ENCODE measurements at places on chromosomes 11 and 22.
A peak's percentile ranks its signal among the peaks of the same experiment; 100 is the strongest.

DNA sequence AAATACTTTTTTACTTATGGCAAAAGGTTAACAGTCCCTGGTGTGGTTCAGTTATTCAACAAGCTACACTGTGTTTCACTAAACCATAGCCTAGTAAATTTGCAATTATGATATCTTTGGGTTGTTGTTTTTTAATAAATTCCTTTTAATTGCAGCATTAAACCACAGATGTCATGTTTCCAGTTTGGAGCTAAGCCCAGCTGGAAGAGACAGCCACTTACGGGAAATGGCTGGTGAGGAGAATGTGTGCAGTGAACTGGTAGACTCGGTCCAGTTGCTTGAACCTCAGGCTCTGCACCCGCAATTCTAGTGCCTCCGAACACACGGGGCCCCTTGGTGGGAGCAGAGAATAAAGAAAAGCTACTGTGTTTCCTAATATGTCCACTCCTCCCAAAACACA is 70.8 kb downstream of the WNT11 start:
- no peak for DNase-seq

DNA sequence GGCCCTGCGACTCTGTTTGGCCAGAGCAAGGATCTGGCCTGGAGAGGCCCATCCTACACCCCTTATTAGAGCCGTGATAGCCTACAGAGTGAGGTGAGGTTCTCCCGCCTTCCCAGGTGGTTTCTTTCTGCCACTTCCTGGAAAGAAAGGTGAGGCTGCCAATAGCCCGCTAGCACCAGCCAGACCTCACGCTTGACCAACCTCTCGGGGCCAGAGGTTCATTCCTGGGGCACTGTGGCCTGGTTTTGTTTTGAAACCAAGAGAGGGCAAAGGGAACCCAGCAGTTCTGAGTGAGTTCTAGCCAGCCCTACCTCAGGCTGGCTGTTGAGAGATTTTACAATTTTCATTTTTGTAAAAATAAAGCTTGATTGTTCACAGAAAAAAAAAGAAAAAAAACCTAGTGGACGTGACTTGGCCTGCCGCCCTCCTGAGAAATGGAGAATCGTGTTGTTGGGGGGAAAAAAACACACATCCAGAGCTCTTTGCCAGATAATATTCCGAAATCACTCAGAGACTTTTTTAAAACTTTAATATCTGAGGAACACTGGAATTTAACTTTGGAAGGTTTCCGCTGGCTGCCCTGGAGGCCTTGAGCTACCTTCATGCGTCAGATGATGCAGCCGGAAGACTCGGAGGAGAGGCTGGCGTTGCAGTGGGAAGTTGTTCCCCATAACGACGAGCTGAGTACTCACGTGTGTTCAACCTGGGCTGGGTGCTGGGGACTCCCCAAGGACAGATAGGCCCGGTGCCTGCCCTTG is 84.5 kb downstream of the BCR start:
- DNase-seq = no peak

DNA sequence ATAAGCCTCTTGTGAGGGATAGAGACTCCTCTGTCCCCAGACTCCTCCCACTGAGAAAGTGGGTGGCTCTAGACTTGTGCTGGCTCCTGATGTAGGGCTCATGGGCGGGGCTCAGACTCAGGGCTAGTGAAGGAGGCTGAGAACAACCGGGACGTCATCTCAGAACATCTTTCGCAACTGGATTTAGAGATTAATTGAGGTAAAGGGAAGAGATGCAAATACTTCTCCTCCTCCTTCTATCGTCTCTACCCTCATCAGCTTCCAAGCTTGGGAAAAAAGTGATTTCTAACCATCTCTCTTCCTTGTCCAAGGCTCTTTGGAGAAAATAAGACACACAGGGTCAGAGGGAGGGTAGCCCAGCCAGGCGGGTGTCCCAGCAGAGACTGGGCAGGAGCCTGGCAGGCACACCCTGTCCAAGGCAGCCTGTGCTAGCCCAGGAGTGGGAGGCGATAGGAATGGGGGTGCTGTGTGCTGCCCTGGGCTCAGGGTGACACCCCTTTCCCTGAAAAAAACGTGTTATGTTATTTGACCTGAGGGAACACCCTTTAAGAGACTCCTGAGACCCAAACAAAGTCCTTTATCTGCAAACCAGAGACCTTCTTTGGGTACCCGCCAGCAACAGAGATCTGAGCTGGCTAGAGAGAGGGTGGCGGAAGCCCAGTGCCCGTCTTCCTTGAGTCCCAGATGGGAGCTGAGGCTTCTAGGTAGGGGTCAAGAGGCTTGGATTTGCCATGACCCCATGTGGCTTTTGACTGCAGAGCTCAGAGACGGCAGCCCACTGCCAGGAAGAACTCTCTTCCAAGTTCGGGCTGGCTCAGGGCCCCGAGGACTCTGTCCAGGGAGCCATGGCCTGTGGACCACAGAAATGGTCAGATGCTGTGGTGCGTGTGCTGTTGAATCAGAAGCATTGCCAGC is 160.9 kb downstream of the ADAMTS15 start:
- no peak for DNase-seq

DNA sequence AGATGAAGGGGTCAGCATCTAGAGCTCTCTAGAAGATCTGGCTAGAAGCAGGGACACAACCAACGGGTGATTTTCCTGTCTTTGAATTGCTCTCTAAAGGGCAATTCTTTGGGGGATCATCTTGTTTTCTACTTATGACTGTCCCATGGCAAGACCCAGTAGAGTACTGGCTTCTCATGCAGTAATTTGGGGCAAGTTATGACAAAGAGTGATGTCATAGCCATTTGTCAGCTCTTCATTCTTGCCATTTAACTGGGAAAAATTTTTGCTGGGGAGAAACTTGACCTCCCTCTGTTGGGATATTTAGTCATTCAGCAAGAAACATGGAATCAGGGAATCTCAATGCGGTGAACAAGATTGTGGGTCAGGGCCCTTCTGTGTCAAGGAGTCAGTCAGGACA is 80.4 kb downstream of the SLC1A2 start:
- DNase-seq = no peak

GRCh38 chr22:44391015-44391414 is 78.3 kb upstream of the SHISAL1 start:
- no peak for DNase-seq

- DNase-seq = no peak
Observed at GRCh38 chr22:19703869-19704268, 10.4 kb upstream of the SEPTIN5 start.

DNA sequence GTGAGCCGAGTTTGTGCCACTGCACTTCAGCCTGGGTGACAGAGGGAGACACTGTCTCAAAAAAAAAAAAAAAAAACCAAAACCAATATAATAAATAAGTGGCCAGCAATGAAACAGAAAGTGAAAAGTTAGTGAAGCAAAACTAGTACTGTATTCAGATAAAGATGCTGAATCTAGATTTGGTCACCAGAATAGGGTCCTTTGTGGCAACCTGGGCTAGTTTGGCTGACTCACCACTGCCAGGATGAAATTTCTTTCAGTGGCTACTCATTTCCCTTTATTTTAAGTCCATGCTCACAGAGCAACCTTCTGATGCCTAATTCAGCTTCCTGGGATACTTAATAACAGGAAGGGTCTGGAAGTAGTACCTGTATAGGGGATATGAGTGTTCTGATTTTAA is 26.0 kb downstream of the LIMK2 start:
- DNase-seq = peak; percentile 10

- peak; percentile 70 for DNase-seq
Observed at GRCh38 chr22:37492428-37493344, 6.5 kb upstream of the MFNG start.

DNA sequence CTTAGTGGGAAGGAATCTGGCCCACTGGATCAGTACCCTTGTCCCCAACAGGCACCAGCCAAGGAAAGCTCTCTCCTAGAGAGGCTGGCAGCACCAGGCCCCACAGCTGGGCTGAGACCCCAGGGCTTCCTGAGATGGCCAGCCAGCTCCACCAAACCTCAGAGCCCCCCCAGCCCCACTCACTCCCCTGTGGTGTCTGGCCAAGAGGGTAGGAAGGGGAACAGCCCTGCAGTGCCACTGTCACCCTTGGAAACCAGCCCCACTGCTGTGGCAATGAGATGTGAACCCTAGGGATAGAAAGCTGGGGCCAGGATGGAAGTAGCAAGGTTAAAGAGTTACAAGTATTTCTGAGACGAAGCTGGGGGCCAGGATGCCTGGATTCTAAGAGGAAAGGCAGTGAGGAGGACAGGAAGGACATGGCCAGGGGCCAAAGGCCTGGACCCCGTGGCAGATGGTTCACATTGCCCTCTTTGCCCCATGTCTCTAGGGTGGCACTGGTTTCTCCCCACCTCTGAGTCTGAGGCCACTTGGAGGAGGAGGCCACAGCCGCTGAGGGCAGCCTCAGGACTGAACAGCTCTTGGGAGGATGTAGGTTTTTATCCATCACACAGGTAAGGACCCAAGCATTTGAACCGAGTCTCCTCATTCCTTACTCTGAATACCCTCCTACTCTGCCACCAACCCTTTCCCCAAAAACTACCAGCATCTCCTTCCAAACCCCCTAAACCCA is 28.8 kb downstream of the NRXN2 start:
- no peak for DNase-seq

DNA sequence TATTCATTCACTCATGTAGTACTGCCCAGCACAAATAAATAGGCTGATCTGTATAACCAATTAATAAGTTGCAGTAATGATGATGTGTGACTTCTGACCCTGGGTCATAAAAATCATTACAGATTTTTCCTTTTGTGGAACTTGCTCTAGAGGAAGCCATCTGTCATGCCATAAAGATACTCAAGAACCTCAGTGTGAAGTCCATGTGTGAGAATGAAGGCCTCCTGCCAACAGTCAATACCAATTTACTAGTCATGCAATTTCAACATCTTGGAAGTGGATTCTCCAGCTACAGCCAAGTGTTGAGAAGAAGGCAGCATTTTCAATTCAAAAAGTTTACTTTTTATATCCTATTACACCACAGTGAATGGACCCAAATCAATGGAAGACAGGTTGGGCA is 435.6 kb upstream of the LRRC4C start:
- DNase-seq = no peak

DNA sequence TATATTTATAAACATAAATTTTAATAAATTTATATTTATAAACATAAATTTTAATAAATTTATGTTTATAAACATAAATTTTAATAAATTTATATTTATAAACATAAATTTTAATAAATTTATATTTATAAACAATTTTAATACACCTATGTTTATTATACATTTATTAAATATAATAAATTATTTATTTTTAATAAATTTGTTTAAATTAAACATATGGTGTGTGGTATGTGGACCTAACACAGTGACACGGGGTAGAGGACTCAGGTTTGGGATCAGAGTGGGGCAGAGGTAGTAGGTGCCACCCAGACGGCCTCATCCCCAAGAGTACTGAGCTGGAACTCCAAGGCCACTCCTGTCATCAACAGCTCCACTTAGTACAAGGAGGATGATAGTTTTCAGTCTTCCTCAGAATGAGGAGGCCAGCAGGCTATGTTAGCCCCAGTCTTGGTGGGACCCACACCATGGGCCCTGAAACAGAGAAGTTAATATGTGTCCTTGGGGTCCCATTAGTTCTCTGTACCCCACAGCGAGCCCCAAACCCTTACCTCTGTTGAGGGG is 46.7 kb upstream of the BID start:
- DNase-seq = no peak

DNA sequence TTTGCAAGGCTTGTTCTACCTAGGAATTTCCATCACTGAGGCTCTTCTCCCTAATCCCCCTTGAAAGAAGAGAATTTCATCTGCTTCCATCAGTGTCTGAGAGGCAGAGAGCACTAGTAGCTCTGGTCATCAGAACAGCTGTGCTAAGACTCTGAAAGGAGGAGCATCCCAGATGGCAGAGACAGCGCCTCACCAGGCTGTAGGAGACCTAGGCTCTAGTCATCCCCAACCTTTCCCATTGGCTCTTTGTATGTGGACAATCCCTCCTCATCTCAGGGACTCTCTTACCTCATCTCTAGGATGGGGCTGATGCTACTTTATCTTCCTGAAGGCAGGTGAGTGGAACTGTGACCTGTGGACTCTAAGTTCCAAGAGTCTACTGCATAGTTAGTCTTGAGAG is 8.8 kb upstream of the OR9I1 start:
- no peak for DNase-seq

- DNase-seq = no peak
Observed at GRCh38 chr22:49764127-49764581, 63.5 kb downstream of the BRD1 start.

DNA sequence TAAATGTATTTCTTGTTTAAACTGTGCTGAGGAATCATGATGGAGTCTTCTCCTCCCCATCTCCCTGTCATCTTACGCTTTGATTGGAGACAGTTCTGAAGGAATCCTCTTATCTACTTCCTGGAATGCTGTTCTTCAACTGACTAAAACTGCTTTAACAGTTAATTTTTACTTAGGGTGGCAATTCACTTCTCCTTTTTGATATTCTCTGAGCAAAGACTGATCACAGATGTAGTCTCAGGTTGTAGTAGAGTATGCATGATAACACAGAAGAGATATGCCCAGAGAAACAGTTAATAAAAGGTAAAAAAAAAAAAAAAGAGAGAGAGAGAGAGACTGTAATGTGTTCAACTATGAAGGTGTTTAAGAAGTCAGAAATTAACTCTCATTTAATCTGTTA is 1.4 kb upstream of the CASP5 start:
- no peak for DNase-seq

- no peak for DNase-seq
Observed at GRCh38 chr11:33291004-33291777, 34.0 kb downstream of the HIPK3 start.

GRCh38 chr11:61918938-61919704 is 1.8 kb upstream of the RAB3IL1 start:
- no peak for DNase-seq

GRCh38 chr11:72652873-72653630 is 21.2 kb downstream of the PDE2A start:
- DNase-seq = no peak

GRCh38 chr22:50701428-50702154 is 29.0 kb downstream of the SHANK3 start:
- no peak for DNase-seq

GRCh38 chr22:30574997-30575671 is 669 bp upstream of the GAL3ST1 start:
- no peak for DNase-seq
